ENCODE measurements at places on chromosomes 6 and 20.

DNA sequence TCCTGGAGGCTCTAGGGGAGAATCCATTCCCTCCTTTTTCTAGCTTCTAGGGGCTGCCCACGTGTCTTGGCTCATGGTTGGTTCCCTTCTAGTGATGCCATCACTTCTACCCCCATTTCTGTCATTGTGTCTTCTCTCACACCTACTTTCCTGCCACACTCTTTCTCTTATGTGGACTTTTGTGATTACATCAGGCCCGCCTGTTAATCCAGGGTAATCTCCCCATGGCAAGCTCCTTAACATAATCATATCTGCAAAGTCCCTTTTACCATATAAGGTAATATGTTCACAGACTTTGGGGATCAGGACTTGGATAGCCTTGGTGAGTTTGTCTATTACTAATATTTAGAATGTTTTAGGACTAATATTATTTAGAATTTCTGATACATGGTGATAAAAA, 111.9 kb downstream of the DNAH8 start:
- no peak for DNase-seq

DNA sequence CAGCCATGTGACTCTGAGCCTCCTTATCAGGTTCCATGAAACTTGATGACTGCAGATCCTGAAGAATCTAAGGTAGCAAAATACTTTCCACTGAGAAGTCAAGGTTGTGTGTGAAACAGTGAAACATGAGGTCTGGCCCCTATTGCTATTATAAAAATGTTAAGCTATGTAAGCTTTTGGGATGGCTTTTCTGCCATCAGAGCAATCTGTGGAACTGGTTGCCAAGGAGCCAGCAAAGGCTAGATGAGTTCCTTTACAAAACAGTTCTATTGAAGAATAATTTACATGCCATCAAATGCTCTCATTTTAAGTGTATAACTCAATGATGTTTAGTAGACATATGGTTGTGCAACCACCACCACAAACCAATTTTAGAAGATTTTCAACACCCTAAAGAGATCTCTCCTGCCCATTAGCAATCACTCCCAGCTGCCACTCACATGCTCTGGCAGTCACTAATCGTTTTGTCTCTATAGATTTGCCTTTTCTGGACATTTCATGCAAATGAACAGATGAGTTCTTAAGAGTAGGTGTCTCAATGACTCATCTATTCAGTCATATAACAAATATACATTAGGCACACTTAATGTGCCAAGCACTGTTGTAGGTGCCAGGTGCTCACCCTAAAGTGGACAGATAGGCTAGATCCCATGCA, 19.9 kb upstream of the MEP1A start:
- no peak for DNase-seq

DNA sequence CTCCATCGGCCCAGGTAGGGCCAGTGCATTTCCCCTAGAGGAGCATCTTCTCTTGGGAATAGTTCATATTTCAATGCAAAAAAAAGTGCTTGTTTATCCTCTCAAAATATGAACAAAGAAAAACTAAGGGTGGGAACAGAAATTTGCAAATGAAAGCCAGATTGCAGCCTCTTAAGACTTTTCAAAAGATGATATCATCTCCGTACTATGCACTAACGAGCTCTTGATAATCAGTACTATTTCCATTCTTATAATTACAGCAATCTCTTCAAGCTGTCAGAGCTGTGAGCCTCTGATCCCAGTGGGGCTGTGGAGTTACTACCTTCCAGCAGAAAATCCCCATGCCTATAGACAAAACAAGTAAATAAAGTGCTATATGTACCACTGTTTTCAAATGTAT, 77.1 kb downstream of the SOD2 start:
- DNase-seq: no peak

GRCh38 chr6:11784341-11784740, 5.7 kb upstream of the ADTRP start:
- DNase-seq: no peak

DNA sequence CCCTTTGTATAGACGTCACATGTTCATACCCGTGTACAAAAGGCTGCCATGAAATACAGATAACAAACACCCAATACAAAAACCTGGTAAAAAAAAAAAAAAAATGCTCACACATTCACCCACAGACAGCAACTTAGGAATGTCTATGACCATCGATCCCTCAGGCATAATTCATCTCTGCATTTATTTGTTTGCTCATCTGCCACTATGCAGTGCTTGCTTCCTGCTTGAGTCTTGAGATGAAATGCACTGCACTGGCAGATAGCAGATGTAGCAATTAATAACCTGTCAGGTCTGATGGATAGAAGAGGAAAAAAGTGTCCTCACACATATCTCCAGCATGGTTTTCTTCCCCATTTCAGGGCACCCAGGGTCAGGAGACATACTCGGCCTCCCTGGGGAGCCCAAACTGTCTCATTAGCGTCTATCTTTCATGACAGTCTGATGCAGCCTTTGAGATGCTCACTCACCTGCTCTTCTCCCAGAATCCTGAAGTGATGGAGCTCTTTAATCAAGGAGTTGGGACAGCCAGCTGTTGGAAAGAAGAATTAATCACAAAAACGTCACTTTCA, 295.1 kb upstream of the AGPAT4 start:
- no peak for DNase-seq

- no peak for DNase-seq
Measured at GRCh38 chr6:84042603-84043002, 9.0 kb downstream of the MRAP2 start.

DNA sequence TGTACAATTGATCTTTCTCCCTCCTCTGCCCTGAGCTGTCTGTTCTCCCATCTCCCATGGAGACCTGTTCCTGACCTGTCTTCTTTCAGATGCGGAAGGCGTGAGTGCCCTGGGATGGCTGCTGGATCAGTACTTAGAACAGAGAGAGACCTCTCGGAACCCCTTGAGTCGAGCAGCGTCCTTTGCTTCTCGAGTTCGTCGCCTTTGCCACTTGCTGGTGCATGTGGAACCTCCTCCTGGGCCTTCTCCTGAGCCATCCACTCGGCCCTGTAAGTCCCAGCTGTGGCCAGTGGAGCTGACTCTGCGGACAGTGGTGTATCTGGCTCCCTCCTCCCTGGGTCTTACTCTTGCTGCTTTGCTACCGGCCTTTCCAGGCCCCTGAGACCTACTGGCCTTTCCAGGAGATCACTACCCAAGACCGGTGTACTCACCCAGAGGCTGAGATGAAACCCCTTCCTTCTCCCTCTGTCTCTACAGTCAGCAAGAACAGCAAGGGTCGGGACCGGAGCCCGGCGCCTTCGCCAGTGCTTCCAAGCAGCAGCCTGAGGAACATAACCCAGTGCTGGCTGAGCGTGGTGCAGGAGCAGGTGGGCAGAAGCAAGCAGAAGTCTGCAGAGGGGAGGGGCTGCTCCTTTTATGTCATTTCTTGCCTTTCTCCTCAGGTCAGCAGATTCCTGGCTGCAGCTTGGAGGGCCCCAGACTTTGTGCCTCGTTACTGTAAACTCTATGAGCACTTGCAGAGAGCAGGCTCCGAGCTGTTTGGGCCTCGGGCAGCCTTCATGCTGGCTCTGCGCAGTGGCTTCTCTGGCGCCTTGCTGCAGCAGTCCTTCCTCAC, 22.5 kb downstream of the CUL9 start:
- no peak for DNase-seq

All from GM03348 (cell line).